Activated T-cell treated with anti-CD3 and anti-CD28 coated beads, Interleukin-2, amount 50 U/mL, for 48 hours (primary cell): ENCODE measurements at places on chromosomes 11 and 22.

GRCh38 chr11:21554284-21554683 lies 638.6 kb upstream of the ANO5 start:
- DNase-seq: no peak

GRCh38 chr11:34642001-34642554 lies 21.2 kb downstream of the EHF start:
- DNase-seq: no peak

- no peak for DNase-seq
Measured at GRCh38 chr22:36887162-36887561, 26.3 kb upstream of the CSF2RB start.

DNA sequence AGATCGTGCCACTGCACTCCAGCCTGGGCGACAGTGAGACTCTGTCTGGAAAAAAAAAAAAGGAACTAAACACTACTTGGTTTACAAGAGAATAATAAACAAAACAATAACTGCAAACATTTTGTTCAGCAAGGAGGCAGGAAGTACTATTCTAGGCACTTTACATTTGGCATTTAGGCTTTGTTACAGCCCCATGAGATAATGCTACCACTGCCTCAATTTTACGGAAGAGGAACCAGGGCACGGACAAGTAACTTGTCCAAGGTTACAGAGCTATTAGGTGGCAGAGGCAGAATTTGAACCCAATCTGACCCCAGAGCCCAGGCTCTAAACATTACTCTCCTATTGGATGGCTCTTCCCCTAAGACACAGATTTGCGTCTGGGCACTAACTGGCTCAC lies 108.7 kb upstream of the AKIP1 start:
- DNase-seq: no peak

DNA sequence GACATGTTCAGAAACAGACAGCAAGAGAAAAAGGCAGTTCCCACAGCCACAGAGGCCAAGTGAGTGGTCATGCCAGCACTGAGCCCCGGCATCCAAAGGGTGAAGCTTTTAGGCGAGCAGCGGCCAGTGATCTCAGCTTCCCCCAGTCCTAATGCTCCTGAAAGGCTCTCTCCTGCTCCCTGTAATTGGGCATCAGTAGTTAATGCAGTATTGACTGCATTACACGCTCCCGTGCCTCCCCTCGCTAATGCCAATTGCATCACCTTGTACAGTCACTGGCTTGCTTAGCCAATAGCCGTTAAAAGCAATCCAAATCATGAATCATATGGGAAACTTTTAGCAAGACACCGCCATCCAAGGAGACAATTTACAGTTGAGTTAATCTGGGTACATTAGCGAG lies 4.9 kb downstream of the LMO1 start:
- no peak for DNase-seq

GRCh38 chr11:70265341-70265740 lies 5.1 kb upstream of the PPFIA1 start:
- DNase-seq: no peak
